Hippocampal formation (tissue), 2 donors: ENCODE measurements at places on chromosomes 1 and 21.

DNA sequence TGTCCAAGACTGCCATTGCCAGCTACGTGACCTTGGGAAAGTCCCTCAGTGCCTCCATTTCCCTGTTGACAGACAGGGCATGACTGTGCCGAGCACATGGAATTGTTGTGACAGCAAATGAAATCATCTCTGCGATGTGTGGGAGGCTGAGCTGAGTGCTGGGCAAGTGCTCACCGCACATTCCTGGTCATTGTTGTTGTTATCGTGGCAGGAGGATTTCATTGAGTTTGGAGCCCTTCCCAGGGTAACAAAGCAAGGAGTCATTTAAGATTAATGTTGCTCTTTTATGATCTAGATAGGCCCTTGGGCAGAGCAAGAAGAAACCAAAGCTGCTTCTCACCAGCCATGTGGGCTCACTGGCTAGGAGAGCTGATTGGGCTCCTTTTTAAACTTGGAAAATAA, 39.6 kb upstream of the ITPKB start:
- DNase-seq = no peak

DNA sequence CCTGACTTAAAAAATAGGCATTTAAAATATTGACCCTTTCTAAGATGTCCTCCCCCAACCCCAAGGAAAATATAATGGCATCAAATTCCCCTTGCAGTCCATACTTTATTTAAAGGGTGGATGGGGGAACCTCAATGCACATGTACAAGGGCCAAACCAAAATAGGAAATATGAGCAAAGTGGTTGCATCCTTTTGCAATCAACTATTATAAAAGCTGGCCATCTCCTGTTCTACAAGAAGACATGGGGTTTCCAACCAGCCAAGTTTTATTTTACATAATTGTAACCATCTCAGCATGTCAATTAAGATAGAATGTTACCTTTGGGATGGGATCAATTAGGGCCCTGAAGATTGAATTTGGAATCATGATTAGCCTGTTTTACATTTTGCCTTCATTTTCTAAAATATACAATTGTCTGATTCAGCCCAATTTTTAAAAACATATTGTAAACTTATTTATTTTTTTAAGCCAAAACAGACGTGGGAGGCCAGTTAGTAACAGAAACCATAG, 146.7 kb upstream of the NFIA start:
- no peak for DNase-seq

GRCh38 chr1:98417820-98418219, 243.7 kb upstream of the SNX7 start:
- no peak for DNase-seq

DNA sequence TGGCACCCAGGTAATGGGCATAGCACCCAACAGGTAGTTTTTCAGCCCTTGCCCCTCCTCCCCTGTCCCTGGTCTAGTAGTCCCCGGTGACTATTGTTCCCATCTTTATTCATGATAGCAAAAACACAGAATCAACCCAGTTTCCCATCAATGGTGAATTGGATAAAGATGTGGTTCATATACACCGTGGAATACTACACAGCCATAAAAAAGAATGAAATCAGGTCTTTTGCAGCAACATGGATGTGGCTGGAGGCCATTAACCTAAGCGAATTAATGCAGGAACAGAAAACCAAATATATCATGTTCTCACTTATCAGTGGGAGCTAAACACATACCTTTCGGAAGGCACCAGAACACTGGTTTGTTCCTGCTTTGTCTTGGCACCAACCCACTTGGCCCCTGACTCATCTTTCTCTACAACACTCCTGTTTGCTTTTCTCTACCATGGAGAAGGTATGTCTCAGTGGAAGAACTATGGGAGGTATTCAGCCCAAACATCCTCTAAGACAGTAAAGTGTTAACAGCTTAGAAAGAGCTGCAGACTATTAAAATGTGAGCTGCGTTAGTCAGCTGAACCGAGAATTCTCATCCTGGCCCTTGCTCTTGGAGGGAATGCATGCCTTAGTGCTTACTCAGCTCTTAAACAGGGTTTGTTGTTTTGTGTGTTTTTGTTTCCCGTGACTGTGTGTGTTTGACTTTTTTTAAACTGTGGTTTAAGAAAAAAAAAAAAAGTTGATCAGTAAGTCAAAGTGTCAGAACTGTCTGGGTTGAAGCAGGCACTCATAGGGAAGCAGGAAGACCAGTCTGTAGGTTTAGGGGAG, 203.0 kb downstream of the TOMM20 start:
- no peak for DNase-seq

- DNase-seq = no peak
Observed at GRCh38 chr1:147722124-147722523, 38.3 kb downstream of the GJA5 start.

- no peak for DNase-seq
Observed at GRCh38 chr1:10556430-10557005, 81.8 kb downstream of the PEX14 start.

- DNase-seq = no peak
Observed at GRCh38 chr1:204673909-204674649, 11.5 kb downstream of the LRRN2 start.

DNA sequence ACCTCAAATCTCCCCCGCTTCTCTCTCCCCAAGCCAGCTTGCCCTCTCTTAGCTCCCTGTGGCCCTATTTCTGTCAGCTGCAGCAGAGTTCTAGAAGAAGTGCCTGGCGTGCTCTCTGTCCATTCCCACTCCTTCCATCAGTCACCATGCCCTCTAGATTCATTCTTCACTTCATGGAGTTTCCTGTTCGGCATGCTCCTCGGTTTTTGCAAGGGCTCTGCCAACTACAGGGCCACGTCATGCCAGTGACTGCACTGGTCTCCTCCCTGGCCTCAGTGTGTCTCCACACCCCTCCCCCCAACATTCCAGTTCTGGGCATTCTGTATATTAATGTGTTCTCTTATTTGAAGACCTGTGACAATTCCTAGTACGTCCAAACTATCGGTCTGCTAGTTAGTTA, 113.9 kb downstream of the SLC45A1 start:
- no peak for DNase-seq

DNA sequence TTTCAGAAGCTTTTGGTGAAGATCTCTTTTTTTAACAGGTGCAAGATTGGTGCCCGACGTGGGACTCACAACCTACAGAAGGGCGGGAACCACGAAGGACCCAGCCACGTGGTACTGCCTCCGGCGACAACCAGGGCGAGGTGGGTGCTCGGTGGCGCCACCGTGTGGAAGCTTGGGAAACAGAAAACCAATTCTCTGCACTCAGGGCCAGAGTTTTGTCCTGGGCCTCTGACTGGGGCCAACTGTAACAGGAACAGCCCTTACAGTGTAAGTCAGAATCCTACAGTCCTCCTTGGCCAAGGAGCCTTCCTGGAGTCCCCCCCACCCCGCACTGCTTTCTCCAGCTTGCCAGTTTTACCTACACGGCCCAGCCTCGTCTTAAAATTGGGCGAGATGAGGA, 11.6 kb upstream of the S100A7A start:
- DNase-seq = no peak

DNA sequence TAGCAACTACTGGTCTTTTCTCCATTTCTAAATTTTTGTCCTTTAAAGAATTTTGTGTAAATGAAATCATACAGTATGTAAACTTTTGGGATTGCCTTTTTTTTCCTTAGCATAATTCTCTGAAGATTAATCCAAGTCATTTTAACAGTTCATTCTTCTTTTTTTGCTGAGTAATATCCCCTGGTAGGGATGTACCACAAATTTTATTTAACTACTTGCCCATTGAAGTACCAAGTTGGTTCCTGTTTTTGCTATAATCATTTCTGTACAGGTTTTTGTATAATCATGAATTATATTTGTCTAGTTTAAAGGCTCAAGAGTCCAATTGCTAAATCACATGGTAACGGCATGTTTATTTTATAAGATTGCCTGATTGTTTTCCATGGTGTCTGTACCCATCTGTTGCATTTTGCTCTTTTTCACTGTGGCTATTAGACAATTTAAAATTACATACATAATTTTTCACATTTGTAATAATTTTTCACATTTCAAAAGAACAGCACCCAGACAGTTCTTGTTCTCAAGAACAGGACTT, 891.1 kb downstream of the USP25 start:
- DNase-seq = no peak

GRCh38 chr21:35563885-35564451, 496.4 kb downstream of the SETD4 start:
- no peak for DNase-seq

DNA sequence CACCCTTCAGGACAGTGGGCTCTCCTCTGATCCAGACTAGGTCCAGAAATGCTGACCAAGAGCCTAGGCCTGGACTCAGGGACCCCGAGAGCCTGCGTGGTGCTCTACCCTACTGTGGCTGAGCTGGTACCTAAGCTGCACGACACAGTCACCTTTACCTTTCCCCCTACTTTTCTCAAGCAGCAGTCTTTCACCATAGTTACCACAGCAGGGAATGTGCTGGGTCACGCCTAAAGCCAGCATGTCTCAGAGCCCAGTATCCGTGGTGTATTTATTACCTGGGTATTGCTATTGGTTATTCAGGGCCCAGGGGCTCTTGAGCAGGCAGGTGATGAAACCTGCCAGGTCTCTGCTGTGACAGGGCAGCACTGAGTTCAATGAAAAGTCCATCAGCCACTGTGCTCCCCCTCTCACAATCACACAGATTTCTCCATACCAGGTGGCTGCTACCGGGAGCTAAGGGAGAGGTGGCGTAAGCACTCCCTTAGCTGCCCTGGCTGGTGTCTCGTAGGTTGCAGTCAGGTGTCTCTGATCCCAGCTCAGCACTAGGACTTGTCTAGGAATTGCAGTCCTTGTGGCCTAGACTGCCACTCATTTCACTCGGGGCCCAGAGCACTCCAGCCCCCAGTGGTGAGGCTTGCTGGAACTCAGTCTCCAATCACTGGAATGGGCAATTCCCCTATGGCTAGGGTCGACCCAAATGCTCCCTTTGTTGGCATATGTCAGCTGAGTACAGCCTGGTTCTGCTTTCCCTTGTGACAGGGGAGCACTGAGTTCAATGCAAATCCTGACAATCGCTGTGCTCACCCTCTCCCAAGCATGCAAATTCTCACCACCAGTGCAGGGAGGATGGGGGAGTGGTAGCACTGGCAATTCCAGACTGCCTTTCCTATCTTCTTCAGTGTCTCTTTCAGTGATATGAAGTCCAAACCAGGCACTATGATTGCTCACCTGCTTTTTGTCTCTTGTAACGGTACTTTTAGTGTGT, 128.7 kb downstream of the PHTF1 start:
- no peak for DNase-seq
